MG63 (cell line): ENCODE measurements at places on chromosomes 5 and 9.

DNA sequence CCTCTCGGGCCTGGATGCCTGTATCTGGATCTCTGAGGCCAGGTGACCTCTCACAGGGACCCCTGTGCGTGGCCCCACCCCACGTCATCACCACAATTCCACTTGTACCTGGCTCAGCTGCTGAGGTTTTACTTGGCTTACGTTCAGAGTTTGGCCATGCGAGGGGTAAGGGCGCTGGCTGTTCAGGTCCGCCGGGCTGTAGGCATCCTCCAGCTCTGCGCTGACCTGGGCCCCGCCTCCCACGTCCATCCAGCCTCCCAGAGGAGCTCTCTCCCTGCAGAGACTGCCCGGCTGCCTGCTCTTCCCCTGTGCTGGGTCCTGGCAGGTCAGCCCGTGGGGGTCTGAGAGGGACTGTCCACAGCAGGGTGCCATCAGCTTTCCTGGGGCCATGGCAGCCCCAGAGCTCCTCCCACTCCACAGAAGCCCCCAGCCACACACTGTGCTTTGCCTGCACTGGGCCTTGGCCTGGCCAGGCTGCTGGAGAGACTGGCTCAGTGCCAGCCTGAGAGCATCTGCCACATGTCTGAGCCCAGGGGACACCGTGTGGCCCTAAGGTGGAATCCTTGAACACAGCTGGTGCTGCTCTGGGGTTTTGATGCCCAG lies 43.6 kb downstream of the SLC6A3 start:
- peak; percentile 2 for DNase-seq

GRCh38 chr9:91177081-91177480 lies 184.6 kb downstream of the AUH start:
- no peak for DNase-seq

DNA sequence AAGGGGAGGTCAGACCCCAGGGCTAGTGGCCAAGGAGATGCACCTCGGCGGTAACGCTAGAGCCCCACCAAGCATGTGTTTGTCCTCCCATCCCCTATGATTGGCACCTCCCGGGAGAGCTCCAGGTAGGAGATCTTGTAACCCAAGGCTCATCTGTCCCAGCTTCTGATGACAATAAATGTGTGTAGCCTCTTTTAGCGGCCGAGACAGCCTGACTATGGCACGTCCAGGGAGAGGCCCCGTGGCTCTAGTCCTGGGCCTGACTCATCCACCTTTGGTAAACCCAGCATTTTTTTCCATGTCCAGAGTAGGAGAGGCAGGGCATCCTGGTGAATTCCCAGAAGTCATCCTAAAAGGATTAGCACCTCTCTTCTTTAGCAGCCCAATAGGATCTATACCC lies 39.2 kb downstream of the IRF1 start:
- DNase-seq: peak; percentile 62

DNA sequence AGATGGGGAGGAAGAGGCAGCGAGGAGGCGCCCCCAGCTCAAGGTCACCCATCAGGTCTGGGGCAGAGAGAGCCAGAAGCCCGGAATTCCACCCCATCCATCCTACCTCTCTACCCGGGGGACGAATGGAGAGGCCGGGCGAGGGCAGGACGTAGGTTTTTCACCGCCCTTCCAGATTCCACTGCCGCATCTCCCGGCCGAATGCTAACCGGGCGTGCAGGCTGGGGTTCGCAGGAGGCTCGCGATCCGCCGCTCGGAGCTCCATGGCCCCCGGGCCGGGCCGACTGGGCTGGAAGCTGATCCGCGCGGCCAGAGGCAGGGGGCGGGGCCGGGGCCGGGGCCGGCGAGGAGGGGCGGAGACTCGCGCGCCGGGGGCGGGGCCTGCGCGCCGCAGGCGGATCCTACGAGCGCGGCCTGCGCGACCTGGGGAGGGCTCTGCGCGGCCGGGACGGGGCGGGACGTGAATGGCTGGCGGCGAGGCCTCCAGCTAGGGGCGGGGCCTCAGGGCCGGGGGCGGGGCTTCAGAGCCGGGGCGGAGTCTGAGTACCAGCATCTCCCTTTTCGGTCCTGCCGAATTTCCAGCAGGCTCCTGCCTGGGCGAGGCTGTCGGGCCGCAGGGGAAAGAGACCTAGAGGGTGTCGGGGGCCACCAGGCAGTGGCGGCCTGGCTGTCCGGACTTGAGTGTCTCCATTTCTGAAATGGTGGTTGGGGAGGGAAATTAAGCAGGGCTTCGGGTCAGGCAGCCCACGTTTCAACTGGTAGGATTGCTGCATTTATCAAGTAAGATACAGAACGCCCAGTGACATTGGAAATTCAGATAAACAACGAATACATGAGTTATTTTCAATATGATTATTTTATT lies at the start of gene ST6GALNAC4:
Gene ST6GALNAC4, minus strand, starts transcription at position 322 of the 862 bp plus-strand sequence. CDS start 622 bp downstream, outside the sequence.
- peak; percentile 89 for DNase-seq

GRCh38 chr5:138772986-138773594 lies 19.9 kb downstream of the CTNNA1 start:
- no peak for DNase-seq

DNA sequence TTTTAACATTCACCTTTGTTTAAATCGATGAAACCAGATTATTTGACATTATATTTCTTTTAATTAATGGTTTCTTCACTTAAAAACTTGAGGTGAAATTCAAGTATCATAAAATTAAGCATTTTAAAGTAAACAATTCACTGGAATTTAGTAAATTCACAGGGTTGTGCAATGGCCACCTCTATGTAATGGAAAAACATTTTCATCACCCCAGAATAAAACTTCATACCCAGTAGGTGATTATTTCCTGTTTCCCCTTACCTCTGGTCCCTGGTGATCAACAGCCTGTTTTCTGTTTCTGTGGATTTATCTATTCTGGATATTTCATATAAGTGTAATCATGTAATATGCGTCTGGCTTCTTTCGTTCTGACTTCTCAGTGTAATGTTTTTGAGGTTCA lies 27.2 kb downstream of the HSPA4 start:
- DNase-seq: no peak

DNA sequence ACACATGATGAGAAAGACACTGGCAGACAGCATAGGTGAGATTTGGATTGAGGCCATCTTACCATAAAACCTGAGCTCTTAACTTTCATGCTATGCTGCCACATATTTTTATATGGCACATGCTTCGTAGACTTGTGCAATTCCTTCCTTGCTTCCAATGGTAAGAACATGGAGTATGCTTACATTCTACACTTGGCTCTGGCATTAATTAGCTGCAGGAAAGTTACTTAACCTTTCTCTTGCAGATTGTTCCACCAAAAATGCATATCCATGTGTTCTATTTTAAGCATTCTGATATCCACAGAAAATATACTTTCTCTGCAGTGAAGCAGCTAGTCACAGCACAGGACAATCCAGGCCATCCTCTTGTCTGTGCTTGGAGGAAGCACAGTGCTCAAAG lies 119.4 kb downstream of the MPDZ start:
- DNase-seq: no peak

DNA sequence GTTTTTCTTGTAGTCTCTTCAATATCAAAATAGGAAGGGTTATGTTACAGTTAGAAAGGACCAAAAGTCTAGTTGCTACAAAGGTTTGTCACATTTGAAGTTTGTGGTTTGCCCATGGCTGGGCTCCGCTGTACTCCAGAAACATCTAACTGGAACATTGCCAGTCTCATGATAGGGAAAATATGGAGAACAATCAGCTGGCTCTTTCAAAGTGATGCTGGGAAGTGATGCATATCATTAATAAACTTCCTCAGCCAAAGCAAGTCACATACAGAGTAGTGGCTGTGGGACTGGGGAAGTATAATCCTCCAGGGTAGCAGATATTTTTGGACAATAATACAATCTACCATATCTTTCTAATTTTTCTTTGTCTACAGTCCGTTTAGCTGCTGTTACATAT lies 8.8 kb downstream of the BTF3 start:
- no peak for DNase-seq

GRCh38 chr9:98943682-98944056 lies at the start of gene COL15A1:
COL15A1 (plus strand) TSS chr9:98943907; CDS start chr9:98944062, 155 bp downstream.
- no peak for DNase-seq

DNA sequence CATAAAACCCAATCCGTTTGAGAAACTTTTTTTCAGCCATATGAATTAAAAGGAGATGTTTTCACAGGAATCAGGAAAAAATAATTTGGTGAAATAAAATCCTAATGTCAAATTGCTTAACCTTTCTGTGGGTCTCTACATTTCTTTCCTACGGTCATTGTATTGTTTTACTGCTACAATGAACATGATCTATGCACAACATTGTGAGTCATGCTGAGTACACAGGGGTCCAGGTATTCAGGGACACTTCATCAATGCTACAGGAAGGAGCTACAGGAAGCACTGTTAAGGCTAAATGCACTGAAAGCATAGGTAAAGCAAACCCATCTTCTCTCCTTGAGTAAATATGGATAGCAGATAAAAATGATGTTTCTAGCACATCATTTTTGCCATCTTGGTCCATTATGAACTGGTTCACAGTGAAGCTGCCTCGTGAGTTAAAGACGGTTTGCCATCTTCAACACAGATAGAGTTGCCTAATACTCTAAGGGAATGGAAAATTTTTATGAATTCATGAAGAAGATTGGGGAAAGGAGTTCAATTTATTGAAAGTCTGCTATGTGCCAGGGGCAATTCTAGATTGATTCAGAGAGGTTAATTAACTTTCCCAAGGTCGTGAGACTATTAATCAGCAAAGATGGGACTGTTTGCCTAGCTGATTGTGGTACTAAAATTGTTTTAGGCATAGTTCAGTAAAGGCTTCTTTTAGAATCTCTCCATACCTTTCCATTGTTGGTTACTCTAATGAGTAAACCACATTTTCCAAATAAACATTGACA lies 85.5 kb downstream of the DIRAS2 start:
- DNase-seq: no peak

GRCh38 chr9:95643619-95644018 lies 126.8 kb upstream of the PTCH1 start:
- DNase-seq: no peak

GRCh38 chr9:22374051-22374450 lies 72.6 kb upstream of the DMRTA1 start:
- DNase-seq: no peak

DNA sequence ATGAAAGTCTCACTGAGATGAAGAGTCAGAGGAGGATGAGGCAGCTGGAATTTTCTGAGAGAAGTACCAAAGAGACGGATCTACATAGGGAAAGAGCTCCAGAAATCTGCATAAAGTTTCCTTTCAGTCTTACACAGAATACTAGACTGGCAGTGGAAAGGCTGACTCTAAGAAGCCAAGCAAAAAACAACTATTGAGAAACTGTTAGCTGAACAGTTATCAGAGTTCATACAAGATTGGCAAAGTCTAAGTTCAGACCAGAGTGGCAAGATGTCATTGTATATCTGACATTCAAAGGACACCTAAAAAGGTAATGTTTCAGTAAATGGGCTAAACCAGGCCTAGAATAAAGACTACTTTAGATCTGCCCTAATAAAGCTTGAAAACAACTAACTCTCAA lies 209.0 kb downstream of the KIAA0825 start:
- DNase-seq: no peak

DNA sequence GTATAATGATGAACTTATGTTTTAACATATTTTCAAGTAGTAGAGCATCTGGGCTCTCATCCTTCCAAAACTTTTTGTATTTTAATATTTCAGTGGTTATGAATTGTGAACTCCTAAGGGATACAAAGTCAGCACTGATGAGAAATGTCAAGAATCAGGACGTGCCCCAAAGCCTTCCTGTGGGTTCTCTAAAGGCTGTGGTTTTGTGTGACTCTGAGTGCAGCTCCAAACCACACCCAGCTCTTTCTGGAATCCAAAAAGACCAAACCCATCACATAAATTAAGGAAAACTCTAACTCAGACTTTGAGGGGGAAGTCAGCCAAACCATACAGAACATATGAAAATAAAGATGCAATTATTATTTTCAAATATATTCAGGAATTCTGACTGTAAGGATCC lies 40.8 kb upstream of the SMU1 start:
- no peak for DNase-seq

DNA sequence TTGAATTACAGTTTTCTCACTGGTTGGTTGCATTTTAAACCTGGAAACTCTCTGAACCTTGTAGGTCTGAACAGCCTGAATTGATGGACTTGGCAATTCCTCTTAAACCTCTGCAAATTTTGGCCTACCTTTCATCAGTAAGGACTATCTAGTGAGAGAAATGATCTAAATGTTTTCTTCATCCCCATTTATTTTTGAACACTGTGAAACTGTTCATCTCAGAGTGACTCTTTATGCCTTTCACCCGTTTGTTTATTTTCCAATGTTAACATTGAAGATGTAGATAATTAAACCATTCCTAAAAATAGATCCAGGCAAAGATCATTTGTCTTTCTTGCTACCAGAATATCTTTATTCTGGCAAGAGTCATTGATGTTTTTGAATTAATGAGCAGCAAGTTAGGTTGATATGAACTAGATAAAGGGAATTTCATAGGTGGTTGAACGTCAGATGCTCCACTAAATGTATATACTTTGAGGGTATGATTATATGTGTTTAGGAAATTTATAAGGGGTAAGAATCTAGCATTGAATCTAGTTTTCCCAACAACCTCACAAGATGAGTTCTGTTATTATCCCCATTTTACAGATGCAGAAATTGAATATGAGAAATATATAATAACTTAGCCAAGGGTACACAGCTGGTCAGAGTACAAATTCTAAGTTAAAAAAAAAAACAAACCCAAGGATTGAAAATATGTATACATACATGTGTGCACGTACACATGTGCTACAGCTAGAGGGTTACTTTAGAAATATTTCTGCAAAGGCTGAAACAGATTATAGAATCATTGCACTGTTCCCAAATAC lies 3.4 kb downstream of the CPEB4 start:
- no peak for DNase-seq

DNA sequence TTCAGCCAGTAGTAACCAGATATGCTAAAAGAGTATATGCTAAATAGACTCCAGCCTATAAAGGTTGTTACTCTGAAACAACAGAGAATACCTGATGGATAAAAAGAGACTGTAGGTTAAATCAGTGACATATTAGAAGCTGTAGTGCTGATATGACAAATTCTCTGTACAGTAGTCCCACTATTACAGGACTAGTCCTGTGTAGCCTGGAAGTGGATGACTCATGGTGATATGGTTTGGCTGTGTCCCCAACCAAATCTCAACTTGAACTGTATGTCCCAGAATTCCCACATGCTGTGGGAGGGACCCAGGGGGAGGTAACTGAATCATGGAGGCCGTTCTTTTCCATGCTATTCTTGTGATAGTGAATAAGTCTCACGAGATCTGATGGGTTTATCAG lies 276.2 kb upstream of the POU5F2 start:
- DNase-seq: peak; percentile 30

- no peak for DNase-seq
Measured at GRCh38 chr5:172896465-172896864, 62.4 kb downstream of the ERGIC1 start.

GRCh38 chr9:69293156-69293555 lies 31.9 kb upstream of the ENTREP1 start:
- DNase-seq: no peak

GRCh38 chr5:149615976-149616375 lies 34.7 kb downstream of the ARHGEF37 start:
- no peak for DNase-seq

DNA sequence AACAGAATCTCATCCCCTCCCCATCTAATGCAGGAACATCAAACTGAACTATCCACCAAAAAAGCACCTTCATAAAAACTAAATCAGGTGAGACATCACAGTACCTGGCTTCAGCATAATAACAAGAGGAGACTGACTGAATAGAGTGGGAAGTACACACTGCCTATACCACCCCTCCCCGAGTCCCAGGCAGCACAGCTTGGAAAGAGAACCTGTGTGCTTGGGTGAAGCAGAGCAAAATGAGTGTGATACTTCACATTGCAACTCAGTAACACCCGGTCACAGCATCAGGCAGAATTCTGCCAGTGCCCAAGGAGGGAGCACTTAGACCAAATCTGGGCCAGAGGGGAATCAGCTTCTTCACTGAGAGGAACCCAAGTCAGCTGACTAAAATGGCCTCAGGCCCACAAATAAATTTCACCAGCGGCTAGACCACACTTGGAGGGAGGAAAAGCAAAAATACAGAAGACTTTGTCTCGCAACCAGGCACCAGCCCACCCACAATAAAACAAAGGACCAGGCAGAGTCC lies 69.3 kb upstream of the OR2K2 start:
- DNase-seq: no peak
